ENCODE measurements at places on chromosomes 7 and 10.

- DNase-seq, result no peak
Measured at GRCh38 chr7:49091519-49091918, 167.2 kb downstream of the CDC14C start.

GRCh38 chr7:99155211-99155610 is 11.3 kb upstream of the SMURF1 start:
- DNase-seq, result no peak

GRCh38 chr7:50182759-50183158 is 89.7 kb upstream of the ZPBP start:
- no peak for DNase-seq

- no peak for DNase-seq
Measured at GRCh38 chr7:2482725-2483451, 6.7 kb upstream of the GRIFIN start.

- no peak for DNase-seq
Measured at GRCh38 chr10:26407406-26407969, 30.7 kb upstream of the APBB1IP start.

- no peak for DNase-seq
Measured at GRCh38 chr10:124941823-124942222, at the start of gene ZRANB1. Gene ZRANB1 (plus strand): TSS chr10:124942123. CDS start chr10:124942494, 371 bp downstream.

DNA sequence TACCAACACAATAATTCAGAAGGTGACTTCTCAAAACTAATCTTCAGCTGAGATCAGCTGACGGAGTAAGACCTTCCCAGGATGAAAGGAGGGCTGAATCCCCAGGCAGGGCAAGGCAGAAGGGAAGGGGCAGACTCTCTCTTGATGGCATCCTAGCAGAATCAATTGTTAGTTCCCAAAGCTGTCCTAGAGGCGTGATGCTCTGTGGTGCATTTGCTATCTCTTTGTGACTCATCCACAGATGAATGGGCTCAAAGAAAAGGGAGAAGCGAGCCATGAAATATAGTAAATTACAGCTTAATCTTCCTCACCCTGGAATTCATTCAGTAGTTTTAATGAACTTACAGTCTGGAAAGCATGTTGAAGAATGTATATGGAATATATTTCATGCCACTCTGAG is 37.2 kb downstream of the PDE1C start:
- no peak for DNase-seq

DNA sequence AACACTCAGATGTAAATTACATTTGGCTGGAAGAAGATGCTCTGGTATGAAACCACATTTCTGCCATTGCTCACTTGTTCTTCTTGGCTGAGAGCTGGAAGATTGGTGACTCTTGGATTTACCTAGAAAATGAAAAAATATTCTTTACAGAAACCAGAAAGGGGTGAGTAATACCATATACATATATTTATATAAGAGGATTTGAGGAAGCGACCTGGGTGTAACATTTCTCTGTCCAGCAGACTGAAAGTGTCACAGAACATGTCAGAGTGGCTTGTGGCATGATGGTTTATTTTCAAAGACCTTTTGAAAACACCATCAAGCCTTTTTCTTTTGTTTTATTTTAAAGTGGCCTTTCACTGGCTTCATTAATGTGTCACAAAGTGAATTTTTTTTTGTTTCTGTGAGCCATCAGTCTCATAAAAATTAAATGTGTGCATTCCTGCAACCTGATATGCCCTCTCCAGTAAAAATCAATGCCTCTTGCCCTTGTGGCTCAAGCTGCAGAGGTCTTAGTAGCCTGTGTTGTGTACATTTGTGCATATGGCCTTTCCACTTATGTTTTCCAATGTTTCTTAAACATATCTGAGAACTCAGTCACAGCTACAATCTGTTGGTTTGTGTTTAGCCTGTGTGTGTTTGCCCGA is 23.5 kb downstream of the CREB5 start:
- DNase-seq, result no peak

GRCh38 chr10:28094121-28094520 is 95.2 kb upstream of the ODAD2 start:
- DNase-seq, result no peak

GRCh38 chr10:92760609-92761008 is 70.9 kb downstream of the HHEX start:
- peak; percentile 48 for DNase-seq

- no peak for DNase-seq
Measured at GRCh38 chr7:158811894-158812293, 17.4 kb downstream of the ESYT2 start.

GRCh38 chr7:77482015-77482414 is 55.1 kb upstream of the PTPN12 start:
- DNase-seq, result no peak

- no peak for DNase-seq
Measured at GRCh38 chr10:63173468-63174232, 40.5 kb downstream of the NRBF2 start.

DNA sequence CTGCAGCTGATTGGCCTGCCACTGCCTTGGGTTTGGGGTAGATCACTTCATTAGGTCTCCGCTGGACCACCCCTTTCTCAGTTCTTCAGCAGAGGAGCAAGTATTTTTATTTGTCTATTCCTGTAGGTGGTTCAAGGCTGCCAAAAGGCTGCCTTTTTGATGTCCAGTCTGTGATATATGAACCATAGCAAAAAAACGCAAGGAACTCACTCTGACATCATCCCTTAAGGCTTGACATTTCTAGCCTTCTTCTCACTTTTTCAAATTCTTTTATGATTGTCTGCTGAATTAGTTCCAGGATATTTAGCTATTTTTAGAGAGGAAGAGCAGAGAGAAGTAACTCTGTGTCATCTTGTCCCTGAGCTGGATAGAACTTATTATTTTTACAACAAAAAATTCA is 269.2 kb downstream of the BAMBI start:
- no peak for DNase-seq

DNA sequence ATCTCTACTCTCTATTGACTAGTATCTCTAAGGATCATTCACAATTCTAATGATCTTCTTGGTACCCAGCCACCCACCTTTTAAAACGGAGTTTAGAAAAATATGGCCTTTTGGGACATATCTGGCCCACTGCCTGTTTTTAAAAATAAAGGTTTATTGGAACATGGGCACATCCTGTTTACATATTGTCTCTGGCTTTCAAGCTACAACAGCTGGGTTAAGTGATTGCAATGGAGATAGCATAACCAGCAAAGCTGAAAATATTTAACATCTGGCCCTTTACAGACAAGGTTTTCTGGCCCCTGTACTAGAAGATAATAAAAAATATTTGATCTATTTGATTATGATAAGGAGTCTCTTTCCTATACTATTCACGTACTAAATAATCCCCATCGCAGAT is 232.4 kb upstream of the RHOBTB1 start:
- DNase-seq, result no peak

DNA sequence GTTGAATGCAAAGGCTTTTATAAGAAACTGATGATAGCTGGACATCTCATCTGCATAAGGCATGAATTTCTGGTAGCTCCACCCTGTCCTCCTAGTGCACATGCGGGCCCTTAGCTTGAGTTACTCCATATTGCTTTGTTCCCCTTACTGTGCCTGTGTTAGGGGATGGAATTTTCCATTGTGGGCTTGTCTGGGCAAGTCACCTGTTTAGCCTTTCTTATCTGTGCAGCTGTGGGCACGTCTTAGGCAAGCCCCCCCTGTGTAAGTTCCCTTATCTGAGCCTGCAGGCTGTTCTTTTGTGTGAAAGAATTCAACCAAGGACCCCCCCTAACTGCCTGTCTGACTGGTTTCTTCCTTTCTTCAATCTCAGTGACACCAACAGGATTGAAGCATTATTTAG is 14.5 kb upstream of the CROT start:
- no peak for DNase-seq

DNA sequence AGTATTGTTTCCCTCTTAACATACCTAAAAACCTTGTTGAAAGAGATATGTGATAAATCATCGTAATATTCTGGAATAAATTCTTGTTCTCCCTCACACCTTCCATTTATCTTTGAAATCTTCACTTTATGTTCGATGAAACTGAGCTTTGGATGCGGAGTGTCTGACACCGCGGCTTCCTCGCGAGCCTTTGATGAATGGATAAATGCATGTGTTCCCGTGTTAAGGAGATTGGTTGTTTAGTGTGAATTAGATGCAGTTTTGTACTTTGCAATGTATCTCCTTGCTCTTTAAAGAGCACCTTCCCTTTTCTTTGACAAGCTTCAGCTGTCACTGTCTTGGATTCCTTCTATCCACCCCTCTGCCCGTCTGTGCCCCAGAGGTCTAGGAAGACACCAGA is 138.1 kb downstream of the DOCK1 start:
- DNase-seq, result no peak

DNA sequence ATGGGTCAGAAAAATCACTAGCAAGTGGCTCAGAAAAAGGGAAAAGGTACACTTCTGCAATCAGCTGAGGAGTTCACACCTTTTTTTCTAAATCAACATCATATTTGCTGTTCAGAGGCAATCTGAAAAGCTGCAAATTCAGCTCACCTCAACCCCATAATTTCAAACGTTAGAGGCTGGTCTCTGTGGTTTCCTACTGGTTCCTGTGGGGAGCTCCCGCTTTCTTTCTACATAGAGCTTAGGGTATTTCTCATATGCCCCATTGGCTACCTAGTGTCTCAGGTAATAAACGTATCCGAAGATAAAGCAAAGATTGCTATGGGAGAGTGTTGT is 5.2 kb upstream of the ZNF22 start:
- DNase-seq, result peak; percentile 76

GRCh38 chr10:63498665-63499064 is 22.5 kb upstream of the REEP3 start:
- DNase-seq, result no peak

Measured in RPMI8226 (cell line).